ENCODE measurements at places on chromosomes 11 and 22.

DNA sequence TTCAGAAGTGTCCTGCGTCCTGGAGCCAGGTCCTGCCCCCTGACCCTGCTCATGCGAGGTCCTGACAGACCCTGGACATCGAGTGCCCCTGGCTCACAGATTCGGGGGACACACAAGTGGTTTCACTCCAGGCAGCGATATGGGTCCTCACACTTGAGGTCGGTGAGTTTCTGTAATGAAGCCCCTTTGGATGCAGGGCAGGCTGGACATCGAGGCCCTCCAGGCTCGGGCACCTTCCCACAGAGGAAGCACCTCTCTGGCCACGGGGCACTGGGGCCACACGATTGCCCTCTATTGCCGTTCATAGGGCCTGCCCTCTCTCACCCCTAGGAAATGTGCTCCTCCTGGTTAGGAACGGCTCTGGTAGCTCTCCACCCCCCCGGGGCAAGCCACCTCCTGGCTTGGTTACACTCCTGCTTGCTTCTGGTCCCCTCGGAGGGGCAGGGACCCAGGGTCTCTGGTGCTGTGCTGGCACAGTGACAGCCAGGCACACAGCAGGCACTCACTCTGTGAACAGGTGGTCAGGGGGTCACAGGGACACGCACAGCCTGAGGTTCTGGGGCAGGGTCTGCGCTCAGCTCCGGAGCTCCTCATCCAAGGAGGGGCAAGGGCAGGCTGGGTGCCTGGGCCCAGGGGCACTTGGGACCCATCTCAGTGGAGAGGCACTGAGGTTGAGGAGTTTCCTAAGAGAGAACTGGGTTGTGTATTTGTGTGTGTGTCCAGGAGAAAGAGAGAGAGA lies 907.7 kb downstream of the BRD1 start:
- no peak for DNase-seq

DNA sequence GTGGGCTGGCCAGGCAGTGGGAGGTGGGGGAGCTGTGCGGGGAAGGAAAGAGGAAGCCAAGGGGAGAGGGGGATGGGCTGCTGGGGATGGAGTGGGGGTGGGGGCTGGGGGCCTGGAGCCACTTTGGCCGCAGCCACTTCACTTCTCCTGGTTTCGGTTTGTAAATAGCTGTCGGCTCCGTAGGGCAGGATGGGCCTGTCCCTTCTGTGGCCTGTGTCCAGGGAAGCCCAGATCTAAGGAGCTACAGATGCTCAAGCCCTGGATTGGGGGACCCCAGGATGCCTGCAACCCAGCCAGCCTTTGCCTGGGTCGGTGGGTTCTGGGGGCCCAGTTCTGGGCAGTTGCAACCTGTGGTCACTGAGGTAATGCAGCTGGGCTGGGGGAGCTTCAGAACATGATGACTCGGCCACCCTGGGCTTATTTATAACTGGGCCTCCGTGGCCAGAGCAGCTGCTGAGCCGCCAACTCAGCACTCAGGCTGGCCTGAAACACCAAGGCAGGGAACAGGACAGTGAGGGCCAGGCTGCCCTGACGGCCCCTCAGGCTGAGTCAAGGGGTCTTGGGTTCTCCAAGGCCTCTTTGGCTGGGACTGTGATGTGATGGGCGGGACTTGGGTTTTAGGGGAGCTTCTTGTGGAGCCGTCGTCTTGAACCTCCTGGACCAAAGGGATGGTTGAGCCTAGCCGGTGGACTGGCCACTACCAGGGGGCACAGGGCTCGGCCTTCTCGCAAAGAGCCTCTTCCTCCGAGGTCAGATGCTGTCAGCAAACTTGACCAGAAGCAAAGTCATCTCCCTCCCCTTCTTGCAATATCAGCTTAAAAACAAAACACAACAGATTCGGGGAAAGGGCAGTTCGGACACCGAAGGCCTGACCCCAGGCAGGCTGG lies 15.0 kb upstream of the SLC39A13 start:
- DNase-seq, result no peak

DNA sequence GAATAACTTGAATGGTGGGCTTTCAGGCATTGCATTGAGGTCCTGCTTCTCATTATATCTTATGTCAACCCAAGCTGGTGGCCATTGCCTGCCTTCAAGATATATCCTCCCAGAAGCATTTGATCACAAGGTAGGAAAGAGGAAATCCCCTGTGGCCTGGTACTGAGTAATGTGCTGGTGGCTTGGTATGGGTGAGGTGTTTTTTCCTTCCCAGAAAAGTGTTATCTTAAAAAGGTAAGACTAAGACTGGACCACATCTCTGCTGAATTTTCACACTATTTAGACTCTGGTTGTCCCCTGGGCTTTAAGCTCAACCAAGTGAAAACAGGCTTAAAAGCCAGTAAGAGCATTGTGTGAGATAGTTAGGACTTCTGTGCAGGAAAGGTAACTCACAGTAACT lies 3.7 kb downstream of the INSC start:
- no peak for DNase-seq

DNA sequence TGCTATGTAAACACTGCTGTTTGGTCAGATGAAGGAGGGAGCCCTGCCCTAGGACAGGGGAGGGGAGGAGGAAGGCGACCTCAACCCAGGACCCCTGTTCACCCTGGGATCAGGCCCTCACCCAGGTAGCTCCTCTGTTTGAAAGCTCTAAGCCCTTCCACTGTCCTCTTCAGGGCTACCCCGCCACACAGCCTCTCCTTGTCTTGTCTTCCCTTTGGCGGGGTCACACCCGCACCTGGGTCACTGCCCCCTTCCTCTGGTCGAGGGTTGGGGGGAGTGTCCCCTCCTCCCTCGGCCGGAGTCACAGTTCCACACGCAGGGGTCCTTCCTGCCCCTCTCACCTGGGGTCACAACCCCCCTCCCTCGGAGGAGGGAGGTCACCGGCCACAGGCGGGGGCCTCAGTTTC lies 463 bp upstream of the PTPMT1 start:
- DNase-seq, result no peak

GRCh38 chr22:43723816-43724215 lies 88.3 kb downstream of the EFCAB6 start:
- no peak for DNase-seq

GRCh38 chr11:271319-271715 lies 6.9 kb upstream of the NLRP6 start:
- no peak for DNase-seq

DNA sequence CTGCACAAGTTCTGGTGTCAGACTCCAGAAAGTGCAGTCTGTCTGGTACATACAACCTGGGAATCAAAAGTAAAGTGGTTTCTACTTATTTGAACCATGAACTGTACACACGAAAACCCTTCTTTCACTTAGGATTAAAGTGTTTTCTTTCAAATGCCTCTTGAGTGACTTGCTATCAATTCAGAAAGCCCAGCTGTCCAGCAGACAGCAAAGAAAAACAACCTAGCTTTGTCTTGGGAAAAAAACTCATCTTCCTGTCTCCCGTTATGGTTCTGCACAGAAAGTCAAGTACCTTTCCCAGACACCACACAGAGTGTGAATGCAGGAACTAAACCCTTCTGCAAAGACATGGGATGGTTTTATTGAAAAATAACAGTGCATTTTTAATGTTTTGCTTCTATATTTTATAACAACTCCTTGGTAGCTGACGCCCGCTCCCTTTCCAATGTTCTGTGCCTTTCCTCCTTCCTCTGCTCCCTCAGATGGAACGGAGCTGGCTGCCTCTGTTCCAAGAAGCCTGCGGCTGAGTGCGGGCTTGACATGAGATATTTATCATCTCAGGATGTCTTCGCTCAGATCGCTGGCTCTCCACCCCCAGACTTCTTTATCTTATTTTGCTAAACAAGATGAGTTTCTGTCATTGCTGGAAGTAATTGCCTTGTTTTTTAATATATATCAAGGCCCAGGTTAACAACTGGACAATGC lies 322.3 kb upstream of the B3GAT1 start:
- no peak for DNase-seq

DNA sequence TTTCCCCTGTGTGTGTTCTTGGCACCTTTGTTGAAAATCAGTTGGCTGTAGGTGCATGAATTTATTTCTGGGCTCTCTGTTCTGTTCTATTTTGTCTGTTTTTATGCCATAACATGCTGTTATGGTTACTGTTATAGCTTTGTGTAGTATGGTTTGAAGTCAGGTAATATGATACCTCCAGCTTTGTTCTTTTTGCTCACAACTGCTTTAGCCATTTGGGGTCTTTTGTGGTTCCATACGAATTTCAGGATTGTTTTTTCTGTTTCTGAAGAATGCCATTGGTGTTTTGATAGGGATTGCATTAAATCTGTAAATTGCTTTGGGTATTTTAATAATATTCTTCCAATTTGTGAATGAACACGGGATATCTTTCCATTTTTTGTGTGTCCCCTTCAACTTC lies 4.7 kb downstream of the PEX26 start:
- DNase-seq, result no peak

GRCh38 chr11:95563173-95563572 lies 226.4 kb downstream of the FAM76B start:
- no peak for DNase-seq

DNA sequence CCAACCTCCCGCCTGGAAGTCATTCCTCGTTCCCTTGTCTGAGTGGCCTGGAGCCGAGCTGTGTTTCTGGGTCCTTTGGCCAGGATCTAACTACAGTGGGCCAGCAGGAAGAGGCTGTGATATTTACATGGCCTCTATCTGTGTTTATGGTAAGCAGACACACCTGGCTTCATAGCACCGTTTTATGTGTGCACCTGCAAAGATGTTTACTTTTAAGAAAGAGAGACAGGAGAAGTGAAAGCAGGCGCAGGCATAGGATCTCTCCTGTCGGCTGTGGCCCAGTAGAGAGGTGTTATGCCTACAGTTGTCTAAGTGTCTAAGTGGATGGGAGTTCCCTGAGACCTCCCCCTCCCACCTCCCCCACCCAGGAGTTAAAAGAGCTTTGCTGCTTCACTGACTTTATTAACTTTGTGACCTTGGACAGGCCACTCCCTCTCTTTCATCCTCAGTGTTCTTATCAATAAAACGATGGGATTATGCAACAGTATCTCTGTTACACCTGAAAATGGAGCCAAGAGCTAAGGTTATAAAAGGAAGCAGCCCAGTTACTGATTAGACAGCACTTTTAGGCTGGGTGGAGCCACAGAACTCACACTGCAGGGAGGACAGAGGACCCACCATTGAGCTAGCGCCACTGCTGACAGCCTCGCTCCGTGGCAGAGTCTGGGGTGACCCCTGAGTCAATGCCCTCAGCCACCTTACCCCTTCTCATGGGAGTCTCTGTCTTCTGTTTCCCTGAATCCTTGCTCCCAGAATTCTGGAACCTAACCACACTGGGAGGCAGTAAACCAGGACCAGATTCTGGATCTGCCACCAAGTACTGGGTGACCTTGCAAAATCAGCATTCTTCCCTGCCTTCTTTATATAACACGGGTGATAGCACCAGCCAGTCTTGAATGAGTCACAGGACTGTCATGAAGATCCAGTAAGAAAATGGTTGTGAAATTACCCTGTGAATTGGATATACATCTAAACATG lies 22.0 kb downstream of the ST14 start:
- no peak for DNase-seq

DNA sequence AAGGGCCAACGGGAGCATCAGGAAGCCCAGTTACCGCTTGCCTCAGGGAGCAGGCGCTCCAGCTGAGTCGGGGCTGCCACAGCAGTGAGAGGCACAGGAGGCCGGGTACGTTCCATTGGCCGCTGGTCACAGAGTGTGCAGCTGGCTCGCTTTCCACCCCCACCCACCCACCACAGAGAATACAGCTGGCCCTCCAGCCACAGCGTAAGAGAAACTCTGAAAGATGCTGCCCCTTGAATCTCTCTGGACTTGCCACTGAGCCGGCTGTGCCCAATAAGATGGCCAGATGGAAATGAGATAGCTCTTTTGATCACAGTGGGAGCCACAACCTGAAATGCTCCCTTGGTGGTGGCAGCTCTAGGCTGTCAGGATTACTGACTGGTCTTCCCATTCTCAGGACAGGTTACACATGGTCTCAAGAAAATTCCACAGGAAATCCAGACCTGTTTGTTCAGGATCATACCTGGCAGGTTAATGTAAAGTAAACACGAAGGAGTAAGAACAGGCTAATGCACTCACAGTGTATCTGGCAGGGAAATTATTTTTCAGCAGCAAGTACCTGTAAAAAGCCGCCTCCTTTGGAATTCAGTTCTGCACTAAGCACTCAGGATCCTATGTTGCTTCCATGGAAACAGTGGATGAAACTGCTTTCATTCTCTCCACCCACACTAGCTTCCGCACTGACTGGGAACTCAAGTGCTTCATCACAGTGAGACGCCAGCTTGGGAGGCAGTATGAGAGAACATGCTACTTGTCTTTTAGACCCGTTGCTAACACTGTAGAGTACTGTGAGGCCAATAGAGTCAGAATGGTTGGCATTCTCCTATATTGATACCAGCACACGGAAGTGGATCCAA lies 16.5 kb downstream of the SIAE start:
- no peak for DNase-seq

GRCh38 chr11:128511712-128512111 lies 75.6 kb downstream of the ETS1 start:
- no peak for DNase-seq

GRCh38 chr11:128757235-128757711 lies 63.4 kb downstream of the FLI1 start:
- no peak for DNase-seq

GRCh38 chr11:62444236-62444833 lies 25.5 kb downstream of the SCGB1A1 start:
- DNase-seq, result peak; percentile 22

DNA sequence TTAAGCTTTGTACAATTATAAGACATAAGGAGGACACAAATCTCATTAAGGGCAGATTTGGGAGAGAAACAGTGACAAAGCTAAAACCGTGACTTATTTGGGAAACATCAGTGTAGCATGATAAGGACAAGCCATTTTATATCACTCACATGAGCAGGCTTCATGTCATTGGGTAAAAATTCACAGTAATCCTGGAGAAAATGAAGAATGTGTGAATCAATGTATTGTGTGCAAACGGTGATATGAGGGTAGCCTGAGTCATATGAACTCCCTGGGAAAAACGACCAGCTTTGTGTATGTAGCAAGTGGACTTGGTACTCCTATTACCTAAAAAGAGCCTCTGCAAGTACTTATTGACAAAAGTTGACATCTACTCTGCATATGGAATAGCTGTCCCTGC lies 6.0 kb upstream of the TRIM34 start:
- DNase-seq, result no peak

DNA sequence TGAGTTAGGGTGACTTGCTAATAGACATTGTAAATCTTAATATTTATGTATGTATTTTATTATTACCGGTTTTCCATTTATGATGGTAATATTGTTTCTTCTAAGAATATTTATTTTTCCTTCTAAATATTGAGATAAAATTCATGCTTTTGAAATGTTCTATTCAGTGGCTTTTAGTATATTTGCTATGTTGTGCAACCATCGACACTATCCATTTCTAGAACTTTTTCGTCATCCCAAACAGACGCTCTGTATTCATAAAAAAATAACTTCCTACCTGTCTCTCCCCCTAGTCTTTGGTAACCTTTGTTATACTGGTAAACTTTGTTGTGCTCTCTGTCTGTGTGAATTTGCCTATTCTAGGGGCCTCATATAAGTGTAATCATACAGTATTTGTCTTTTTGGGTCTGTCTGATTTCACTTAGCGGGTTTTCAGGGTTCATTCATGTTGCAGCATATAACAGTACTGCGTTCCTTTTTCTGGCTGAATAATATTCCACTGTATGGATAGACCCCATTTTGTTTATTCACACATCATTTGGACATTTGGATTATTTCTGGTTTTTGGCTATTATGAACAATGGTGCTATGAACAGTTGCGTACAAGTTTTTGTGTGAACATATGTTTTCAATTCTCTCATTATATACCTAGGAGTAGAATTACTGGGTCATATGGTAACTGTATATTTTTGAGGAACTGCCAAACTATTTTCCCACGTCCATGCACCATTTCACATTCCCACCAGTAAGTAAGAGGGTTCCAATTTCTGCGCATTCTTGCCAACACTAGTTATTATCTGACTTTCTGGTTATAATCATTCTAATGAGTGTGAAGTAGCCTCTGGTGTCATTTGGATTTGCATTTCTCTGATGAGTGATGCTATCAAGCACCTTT lies 15.9 kb downstream of the NEAT1 start:
- DNase-seq, result no peak
